ENCODE measurements at places on chromosomes 13 and 19.

DNA sequence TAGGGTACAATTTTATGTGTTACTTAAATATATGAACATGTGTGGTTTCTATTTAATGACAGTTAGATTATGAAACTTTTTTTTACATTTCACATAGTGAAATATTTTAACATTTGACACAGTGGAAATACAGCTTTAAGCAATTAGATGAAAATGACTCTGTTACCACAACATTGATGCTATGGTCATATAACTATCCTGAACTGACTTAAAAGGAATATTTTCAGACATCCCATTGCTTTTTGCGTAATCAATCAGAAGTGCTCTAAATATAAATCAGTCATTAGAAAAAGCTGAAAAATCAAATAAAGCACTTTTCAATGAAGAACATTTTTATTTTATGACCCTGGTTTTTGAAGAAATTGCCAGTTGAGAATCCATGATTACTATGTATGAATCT, 80.3 kb downstream of the UFM1 start:
- no peak for DNase-seq

DNA sequence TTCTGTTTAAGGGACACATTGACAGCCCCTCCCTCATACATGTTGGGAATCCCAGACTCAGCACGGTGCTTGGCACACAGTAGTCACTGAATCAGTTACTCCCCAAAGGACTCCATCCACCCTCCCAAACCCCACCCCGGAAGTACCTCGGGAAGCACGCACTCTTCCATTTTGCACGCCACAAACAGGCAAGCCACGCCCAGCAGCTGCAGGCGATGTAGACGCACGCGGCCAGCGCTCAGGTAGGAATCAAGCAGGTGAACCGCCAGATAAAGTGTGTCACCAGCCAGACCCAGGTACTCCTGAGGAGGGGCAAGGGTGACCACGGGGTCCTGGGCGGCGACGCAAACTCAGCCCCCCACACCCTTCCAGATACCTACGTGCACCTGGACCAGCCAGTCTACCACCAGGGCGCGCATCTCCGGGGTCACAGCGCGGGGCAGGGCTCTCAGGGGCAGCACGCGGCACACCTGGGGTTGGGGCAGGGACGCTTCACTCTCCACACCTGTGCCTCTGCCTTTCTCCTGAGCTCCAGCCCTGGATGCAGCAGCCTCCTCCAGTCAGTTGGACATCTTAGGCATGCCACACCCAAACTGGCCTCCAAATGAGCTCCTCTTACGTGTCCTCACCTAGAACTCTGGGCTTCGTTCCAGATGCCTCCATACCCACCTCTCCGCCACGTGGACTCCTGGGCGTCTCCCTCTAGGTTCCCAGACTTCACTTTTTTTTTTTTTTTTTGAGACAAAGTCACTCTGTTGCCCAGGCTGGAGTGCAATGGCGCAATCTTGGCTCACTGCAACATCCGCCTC, 1.9 kb downstream of the CCNP start:
- DNase-seq = no peak

- no peak for DNase-seq
Observed at GRCh38 chr13:51688937-51689662, 104.8 kb downstream of the WDFY2 start.

DNA sequence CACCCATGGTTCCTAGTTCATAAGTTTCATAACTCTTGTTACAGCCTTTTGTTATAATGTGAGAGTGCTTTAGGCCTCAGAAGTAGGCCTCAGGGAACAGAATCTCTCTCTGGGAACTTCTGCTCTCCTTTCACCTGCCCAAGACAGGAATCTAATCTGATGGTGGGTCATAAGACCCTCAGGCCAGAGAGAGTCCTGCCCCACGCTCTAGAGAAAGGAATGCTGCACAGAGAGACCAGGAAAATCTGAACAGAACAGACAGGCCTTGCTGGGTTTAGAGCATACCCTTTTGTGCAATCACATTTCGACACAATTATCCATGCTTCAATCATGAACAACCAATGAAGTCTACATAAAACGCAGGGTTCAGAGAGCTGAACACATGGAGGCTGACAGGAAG, 3.4 kb upstream of the DIAPH3 start:
- no peak for DNase-seq

DNA sequence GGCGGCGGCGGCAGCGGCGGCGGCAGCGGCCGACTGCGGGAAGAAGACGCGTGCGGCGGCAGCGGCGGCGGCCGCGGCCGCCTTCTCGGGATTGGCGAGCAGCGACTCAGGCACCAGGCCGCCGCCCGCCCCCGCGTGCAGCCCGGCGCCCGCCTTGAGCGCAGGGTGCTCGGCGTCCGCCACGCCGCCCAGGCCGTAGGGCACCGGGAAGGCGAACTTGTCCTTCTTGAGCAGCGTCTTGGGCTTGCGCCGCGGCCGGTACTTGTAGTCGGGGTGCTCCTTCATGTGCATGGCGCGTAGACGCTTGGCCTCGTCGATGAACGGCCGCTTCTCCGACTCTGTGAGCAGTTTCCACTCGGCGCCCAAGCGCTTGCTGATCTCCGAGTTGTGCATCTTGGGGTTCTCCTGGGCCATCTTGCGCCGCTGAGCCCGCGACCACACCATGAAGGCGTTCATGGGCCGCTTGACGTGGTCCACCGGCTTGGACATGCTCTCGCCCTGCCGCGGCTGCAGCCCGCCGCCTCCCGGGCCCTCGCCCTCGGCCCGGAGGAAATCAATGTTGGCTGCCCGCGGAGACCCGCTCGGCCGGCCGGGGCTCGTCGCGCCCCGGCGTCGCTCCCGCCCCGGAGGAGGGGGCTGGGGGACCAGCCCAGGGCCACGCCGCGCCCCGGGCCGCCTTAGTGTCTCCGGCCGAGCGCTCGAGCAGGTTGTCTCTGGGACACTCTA, 621 bp downstream of the SOX21 start:
- DNase-seq = no peak

DNA sequence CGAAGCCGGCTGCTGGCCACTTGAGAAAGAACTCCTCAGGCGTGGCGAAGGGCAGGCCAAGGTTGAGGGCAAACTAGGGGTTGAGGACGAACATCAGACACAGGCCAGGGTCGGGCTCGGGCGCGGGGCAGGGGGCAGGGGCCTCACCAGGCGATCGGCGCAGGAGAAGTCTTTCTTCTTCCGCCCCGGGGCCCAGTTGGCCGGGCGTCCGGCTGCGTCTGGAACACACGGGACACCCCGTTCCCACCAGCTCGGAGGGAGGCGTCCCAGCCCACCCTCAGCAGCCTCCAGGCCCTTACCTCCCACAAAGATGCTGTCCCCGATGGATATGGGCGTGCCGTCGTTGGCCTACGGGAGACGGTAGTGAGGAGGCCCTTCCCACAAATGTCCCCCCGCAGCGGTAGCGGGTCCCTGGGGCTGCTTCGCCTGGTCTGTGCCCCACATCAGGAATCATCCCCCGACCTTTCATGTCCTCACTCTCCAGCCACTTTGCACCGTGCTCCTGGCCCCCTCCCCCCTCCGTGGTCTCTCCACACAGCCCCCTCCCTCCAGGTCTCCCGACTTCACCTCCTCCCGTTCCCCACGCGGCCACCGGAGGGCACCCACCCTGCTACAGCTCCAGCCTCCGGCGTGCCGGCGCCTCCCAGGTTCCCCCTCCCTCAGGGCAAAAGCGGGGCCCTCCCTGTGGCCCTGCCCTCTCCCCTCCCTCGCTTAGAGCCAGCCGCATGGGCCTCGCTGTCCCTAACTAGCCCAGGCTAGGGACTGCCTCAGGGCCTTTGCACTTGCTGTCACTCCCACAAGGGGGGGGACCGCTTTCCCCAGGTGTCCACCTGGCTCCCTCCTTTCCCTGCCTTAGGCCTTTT, 4.8 kb downstream of the PNKP start:
- no peak for DNase-seq

All from stimulated activated CD8-positive, alpha-beta memory T cell treated with anti-CD3 and anti-CD28 coated beads, Interleukin-15, amount 100 ng/mL, for 4 hours (primary cell).